ENCODE measurements at places on chromosomes 7 and 10.

DNA sequence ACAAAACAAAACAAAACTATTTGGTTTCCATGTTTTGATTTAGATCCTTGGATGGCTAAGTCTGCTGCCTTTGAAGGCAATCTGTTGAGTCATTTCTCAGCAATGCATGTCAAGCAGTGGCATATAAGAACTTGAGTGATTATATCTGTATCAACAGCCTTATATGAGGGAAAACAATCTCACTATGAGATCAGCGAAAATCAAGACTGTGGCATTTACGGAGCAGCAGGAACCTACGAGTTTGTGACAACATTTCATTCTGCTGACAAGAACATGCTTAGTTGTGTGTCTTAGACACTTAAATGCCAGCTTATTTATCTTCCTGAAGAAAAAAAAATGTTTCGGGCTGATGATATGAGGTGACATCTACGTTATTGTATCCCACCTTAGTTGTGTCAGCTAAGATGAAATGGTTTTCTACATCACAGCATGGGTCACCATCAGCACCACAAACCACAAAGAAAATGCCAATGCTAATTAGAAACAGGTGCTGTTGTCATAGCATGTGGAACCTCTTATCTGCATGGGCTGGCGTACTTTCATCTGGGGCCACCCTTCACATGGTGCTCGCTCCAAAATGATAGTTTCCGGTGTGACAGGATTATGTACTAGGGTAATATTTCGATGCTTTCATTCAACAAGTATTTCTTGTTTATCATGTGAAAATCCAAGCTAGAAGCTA lies 1085.5 kb downstream of the SORCS1 start:
- DNase-seq, result no peak

DNA sequence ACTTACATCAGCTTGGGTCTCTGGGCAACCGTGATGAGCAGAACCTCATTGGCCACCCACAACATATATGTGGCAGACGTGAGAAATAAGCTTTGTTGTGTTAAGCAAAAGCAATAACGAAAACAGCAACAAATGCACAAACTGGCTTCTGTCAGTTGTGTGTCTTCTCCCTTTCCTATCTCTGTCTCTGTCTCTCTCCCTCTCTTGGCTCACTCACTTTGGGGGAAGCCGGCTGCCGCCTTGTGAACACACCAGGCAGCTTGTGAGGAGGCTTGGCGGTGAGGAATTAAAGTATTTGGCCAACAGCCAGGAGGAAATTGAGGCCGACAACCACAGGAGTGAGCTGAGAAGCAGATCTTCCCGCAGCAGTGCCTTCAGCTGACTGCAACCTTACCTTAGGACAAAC lies 21.9 kb upstream of the CDCA7L start:
- DNase-seq, result no peak

GRCh38 chr7:52074071-52074470 lies 757.5 kb upstream of the COBL start:
- DNase-seq, result no peak

- peak; percentile 21 for DNase-seq
Measured at GRCh38 chr10:78578929-78579328, 489.8 kb upstream of the ZMIZ1 start.

- no peak for DNase-seq
Measured at GRCh38 chr7:107792364-107792763, 10.7 kb downstream of the SLC26A3 start.

- DNase-seq, result no peak
Measured at GRCh38 chr7:145478541-145478940, 638.1 kb upstream of the CNTNAP2 start.

- DNase-seq, result peak; percentile 7
Measured at GRCh38 chr10:44723082-44723481, 188.1 kb upstream of the TMEM72 start.

GRCh38 chr10:75088640-75089039 lies 22.8 kb upstream of the SAMD8 start:
- no peak for DNase-seq

DNA sequence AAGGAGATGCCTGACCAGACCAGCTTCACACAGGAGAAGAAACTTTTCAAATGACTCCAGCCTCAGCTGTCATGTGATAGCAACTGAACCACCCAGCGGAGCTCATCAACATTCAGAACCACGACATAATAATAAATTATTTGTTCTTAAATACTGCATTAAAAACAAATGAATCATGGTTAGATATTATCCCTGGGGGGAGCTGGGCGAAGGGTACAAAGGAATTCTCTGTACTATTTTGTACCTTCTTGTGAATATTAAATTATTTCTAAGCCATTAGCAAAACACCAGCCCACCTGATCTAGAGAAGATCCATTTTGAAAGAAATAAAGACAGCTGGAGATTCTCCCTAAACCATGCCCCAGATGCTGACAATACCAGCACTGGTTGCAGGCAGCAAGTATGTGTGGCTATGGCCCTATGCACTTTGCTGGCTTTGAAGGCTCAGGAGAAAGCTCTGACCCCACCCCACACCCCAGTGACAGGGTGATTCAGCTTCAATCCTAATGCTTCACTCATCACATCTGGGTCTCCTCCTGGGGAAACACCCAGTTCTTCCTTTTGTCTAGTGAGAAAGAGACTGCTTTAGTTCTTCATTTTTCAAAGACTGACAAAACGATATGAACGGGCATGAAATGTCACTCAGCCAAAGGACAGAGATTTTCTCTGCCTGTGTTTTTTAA lies 45.5 kb upstream of the NKX2-3 start:
- no peak for DNase-seq

DNA sequence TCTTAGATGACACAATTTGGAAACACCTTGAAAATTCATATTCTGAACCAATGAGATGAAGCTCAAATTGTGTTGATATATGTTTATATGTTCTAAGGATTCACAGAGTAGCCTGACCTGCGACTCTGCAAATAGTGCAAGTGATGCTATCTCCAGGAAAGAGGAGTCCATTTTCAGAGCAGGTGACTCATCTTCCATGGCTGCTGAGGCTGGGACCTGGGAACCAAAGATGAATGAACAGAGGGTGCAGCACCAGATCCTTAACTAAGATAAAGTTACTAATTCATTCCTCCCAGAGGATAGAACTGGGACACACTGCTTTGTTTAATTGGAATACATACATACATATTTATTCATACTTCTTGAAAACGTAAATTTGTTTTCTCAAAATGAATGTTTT lies 240.6 kb upstream of the SEMA3C start:
- no peak for DNase-seq

DNA sequence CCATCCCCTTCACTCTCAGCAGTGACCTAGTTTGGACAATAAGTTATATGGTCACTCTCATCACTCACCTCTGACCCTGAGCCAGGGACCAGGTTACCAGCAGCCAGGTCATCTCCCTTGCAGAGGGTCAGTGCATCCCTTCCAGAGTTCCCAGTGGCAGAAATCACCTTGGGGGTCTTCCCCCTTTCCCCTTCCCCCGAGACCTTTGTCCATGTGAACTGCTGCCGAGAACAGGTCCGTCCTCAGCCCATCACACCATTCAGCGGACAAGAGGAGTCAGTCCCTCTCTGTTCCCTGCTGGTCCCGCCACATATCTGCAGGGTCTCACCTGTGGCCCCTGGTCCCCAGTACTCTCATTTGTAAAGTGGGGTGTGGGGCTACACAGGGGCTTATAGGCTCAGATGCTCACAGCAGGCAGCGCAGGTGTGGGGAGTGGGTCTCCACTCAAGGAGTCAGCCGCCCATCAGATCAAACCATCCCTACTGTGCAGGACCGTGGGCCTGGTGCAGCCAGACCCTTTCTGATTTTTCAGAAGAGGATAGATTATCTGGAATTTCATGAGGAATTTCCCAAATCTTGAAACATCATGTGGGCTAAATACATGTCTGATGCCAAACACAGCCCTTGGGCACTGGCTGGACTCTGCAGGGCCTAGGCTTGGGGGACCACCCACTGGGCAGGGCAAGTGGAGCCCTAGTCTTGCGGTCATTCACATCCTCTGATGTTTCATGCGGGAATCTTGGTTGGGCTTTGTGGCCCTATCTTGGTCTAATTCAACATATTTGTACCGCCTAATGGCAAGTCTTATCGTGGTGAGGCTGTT lies 6.5 kb downstream of the DEPP1 start:
- no peak for DNase-seq

DNA sequence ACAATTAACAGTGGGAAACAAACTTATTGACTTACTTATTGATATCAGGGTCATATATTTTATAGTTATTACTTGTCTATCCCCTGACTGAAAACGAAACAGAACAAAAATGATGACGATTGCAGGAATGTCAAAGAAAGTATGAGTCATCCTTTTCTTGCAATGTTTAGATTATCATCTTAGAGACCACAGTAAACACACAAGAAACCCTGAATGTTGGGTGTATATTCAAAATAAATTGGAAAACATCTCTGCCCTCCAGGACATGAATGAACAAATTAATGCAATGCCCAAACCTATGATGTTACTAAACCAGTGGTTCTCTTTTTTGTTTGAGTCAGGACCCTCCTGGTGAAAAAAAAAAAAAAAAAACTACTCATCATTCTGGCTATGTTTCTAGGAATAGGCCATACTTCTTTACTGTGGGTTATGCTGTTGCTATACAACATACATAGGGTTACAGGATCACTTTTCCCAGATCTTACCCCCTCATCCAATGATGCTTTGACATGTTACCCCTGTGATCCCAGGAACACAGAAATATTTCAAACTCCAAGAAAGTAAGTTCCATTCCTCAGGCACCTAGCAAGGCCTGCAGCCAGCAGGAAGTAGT lies 623.4 kb upstream of the IGFBP3 start:
- DNase-seq, result no peak

- DNase-seq, result no peak
Measured at GRCh38 chr7:147803606-147804005, 787.0 kb upstream of the C7orf33 start.

GRCh38 chr7:135508883-135509588 lies 866 bp downstream of the CNOT4 start:
- DNase-seq, result peak; percentile 37

- DNase-seq, result no peak
Measured at GRCh38 chr7:31310321-31310935, 30.1 kb downstream of the NEUROD6 start.

- no peak for DNase-seq
Measured at GRCh38 chr10:12393831-12394230, 44.5 kb downstream of the CAMK1D start.

DNA sequence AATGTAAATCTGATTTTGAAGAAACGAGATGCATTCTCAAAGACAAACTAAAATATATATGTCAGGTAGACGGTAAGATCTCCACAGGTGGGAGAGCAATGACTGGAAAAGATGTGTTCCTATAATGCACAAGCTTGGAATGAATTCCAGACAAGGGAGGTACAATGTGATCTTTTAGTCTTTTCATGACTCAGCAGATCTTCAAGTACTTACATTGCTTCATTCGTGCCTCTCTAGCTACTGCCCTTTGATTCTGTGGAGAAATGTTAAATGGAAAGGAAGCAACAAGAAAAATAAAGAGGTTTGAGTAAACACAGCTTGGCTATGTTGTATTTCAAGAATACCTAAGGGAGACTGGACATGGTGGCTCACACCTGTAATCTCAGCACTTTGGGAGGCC lies 106.6 kb downstream of the GAD2 start:
- no peak for DNase-seq

DNA sequence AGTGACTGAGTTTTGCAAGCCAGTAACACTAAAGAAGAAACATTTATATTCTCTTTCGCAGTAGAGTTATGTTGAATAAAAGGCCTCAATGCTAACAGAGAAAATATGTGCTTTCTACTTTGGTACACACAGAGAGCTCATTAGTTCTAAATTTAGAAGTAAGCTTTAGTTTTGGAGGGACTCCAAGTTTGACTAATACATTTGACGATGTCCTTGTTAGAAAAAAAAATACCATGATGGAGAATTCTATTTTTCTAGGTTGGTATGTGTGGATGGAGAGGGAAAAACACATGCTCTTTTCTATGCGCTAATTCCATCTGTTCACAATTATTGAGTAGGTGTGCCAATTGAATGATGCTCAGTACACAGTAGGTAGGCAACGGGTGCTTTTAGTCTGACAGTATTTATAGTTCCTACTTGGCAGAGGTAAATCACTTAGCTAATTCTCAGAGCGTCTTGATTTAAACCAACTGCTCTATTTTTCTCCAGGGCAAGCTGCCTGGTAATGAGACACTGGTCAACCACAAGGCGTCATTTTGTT lies 327.2 kb upstream of the AKR1E2 start:
- DNase-seq, result no peak

DNA sequence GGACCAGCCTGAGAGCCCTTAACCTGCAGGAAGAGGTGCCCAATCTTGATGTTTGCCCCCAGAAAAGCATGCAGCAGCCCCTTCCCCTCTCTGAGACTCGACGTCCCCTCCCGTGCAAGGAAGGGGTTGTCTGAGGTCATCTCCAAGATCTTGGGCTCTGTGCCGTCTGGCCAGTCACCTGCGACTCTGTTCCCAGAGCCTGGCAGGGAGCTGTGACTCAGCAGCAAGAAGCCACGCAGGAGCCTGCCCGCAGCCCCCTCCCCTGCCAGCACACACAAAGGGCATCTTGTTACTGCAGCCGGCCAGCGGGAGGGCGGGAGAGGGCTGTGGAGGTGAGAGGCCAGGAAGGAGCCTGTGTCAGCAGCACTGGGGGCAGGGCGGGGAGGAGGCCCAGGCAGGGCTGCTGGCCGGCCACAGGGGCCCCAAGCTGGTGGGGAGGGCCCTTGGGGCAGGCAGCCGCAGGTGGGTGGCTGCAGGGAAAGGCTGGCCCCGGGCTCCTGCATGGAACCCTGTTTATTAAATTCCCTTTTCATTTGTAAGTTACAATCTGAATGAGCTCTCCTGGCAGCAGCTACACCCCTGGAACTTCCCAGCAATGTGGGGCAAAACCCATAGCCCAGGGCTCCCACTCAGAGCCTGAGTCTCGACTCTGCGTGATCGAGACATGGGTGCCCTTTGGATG lies 103.7 kb upstream of the ZMIZ1 start:
- DNase-seq, result peak; percentile 86

DNA sequence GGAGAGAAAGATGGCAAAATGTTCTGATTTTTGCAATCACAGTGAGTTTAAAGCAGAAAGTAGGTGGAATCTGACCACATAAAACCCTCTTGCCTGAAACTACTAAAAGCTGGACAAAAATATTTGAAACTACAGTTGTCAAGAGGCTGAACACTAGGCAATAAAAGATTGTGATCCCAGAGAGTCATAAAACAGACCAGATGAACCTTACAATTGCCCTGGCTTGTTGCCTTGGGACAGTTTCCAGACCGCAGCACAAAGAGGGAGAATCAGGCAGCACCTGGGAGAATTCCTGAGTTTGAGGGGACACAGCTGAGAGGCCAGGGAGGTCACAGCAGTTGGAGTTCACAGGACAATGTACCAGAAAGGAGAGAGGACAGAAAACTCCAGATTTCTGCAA lies 107.3 kb upstream of the NANOS1 start:
- no peak for DNase-seq

GRCh38 chr10:32139223-32140073 lies 83.2 kb upstream of the KIF5B start:
- peak; percentile 29 for DNase-seq

GRCh38 chr7:65338346-65338745 lies 35.3 kb upstream of the ZNF92 start:
- no peak for DNase-seq

- DNase-seq, result no peak
Measured at GRCh38 chr10:122495406-122496340, 34.3 kb downstream of the HTRA1 start.
